ENCODE measurements at places on chromosomes 6 and 20. TPM values are rescaled to one million over a fixed set of nuclear protein-coding genes. Genes with fewer than 3 reads are reported as not detected.

Gene PXDC1
- total RNA-seq, result 144 TPM

Gene SCP2D1
- 0.29 TPM for total RNA-seq

DNA sequence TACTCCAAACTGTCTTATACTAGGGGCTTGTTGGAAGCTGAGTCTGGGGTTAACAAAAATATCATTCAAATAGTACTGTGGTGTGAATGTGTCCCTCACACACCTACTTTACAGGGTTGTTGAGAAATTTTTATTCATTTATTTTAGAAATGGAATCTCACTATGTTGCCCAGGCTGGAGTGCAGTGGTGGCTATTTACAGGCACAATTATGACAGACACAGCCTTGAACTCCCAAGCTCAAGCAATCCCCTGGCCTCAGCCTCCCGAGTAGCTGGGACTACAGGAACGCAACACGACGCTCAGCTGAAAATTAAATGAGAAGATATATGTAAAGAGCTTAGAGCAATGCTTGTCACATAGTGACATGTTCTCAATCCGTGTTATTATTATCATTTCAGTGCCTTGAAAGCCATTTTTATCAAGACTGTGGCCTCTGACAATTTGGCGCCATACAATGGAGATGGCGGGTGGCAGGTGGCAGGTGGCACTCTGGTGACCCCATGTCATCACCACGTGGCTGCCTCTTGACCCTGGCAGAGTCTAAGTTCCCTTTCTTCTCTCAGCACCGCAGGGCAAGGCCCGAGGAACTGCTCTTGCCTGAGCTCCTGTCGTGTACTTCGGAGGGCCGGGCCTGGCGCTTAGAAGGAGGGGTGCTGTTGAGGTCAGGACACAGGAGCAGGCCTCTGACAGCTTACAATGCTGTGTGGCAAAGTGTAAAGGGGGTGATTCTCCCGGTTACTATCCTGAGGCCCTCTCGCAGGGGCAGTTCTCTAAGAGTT lies 64.5 kb downstream of the STX11 start:
- DNase-seq, result no peak

- DNase-seq, result no peak
These were observed 538.0 kb upstream of the ID4 start for GRCh38 chr6:19299129-19299528.

- peak; percentile 49 for DNase-seq
These were observed 1.8 kb downstream of the WDR46 start for GRCh38 chr6:33286946-33287914.

- peak; percentile 97 for DNase-seq
These were observed 2.2 kb downstream of the SNX21 start for GRCh38 chr20:45835825-45836224.

All from osteoblast (primary cell).